K562 (cell line): ENCODE measurements at places on chromosomes 4 and X. TPM values are rescaled to one million over a fixed set of nuclear protein-coding genes. Genes with fewer than 3 reads are reported as not detected.
A peak's percentile ranks its signal among the peaks of the same experiment; 100 is the strongest.

Gene TLR6
- total RNA-seq: 0.95 and 1.5 TPM in 2 replicates

Gene LGI2
- 0.04 and 0.07 TPM in 2 replicates for total RNA-seq

Gene CT45A10
- 107 and 108 TPM in 2 replicates for total RNA-seq

Gene AFM
- 0.07 TPM in 1 of 2 replicates, not detected in the other for total RNA-seq

Gene GPRASP2
- total RNA-seq: 1.7 and 2.2 TPM in 2 replicates

- no peak for DNase-seq
- H3K27ac ChIP-seq: no peak overlapping the region
- H3K4me3 ChIP-seq: no peak overlapping the region
- H3K27me3 ChIP-seq: no peaks in the 10 kb centered on the region
- H3K36me3 ChIP-seq: no peaks in the 10 kb centered on the region
- no peaks in the 10 kb centered on the region for H3K4me1 ChIP-seq
Measured at GRCh38 chr4:156781852-156782251, 189.7 kb downstream of the PDGFC start.

Gene ANXA3
- 5.1 and 6.4 TPM in 2 replicates for total RNA-seq

Gene NXF2B
- 7.7 and 8.0 TPM in 2 replicates for total RNA-seq

GRCh38 chrX:130295519-130296296 lies 27.0 kb upstream of the ZNF280C start:
- no peaks in the 10 kb centered on the region for H3K27me3 ChIP-seq
- no peak overlapping the region for H3K4me3 ChIP-seq
- H3K27ac ChIP-seq: no peak overlapping the region

Gene MAOA
- total RNA-seq: 1.9 and 3.5 TPM in 2 replicates

Gene NUP62CL
- 29.7 and 30.6 TPM in 2 replicates for total RNA-seq

GRCh38 chrX:57565198-57565597 lies 26.6 kb upstream of the ZXDB start:
- H3K27ac ChIP-seq: no peak overlapping the region
- no peak overlapping the region for H3K4me3 ChIP-seq
- no peaks in the 10 kb centered on the region for H3K4me1 ChIP-seq

DNA sequence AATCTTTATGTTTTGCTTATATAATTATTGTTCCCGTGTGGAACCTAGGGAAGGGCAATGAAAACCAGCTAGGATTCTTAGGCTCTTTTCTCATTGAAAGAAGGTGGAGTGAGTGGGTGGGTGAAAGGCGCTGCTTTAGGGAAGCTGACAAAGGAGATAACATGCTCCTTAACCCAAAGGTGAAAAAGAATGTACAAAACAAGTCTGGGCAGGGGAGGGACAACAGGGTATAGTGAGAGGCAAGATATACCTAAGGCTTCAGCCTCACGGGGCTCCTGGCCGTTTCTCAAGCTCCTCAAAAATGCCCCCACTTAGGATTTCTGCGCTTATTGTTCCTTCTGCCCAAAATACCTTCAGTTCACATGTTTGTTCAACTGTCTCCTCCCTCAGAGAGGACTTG lies 1.8 kb downstream of the SH2D1A start:
- peaks cover 14% of the 10 kb centered on the region for H3K4me1 ChIP-seq
- no peaks in the 10 kb centered on the region for H3K36me3 ChIP-seq
- H3K27ac ChIP-seq: peak overlapping the region; percentile 71
- peak; percentile 31 for DNase-seq
- no peaks in the 10 kb centered on the region for H3K27me3 ChIP-seq

Gene FRAS1
- 0.07 and 0.11 TPM in 2 replicates for total RNA-seq

Gene MUC7
- not detected in 2 replicates for total RNA-seq
